ENCODE measurements at places on chromosomes 7 and 10.

DNA sequence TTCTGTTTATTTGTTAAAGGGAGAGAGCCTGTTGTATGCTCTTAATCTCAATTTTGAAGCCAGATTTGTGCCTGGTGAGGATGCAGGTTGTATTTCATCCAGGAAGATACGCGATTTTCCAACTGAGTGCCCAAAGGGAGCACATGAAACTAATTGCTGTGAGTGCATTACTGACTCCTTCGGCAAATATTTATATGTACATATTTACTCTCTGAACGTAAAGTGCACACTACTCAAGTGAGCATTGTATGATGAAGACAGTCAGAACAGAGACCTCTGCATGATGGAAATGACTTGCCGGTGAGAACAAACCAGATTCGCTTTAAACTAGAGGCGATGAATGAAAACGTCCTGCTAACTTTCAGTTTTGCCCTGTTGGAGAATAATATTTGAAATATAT, 130.1 kb downstream of the MALRD1 start:
- DNase-seq, result no peak

DNA sequence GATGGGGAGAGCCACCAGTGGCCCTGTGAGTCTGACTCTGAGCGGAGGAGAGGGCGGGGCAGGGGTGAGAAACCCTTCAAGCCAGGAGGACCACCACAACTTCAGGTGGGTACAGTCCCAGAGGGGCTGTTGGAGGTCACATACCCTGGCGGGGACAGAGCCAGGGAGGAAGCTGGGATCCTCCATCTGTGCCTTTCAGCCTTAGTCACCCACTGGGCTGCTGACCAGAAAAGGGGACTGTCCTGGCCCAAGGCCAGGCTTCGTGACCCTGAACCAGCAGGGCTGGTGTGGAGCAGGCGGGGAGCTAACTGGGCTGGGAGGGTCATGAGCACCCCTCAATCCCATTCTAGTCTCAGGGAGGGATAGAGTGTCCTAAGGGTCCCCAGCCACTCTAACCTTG, 1.5 kb upstream of the CALHM3 start:
- DNase-seq, result no peak

- DNase-seq, result no peak
Measured at GRCh38 chr7:29005829-29006228, 47.7 kb upstream of the TRIL start.

DNA sequence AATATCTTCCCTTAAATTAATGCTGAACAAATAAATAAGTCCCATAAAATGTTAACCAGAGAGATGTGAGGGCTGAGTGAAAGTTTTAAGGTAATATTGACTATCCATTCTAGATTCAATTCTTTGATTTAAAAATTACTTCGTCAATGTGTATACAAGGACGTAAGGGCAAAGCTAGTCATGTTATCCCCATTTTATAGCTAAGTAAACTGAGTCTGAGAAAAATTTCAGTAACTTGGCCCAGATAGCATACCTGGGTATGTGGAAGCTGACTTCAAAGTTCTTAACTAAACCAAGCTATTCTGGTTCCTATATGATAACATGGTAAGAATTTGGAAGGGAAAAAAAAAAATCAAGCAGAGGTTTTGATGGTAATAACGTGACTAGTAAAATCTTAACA, 72.4 kb downstream of the CADPS2 start:
- no peak for DNase-seq

DNA sequence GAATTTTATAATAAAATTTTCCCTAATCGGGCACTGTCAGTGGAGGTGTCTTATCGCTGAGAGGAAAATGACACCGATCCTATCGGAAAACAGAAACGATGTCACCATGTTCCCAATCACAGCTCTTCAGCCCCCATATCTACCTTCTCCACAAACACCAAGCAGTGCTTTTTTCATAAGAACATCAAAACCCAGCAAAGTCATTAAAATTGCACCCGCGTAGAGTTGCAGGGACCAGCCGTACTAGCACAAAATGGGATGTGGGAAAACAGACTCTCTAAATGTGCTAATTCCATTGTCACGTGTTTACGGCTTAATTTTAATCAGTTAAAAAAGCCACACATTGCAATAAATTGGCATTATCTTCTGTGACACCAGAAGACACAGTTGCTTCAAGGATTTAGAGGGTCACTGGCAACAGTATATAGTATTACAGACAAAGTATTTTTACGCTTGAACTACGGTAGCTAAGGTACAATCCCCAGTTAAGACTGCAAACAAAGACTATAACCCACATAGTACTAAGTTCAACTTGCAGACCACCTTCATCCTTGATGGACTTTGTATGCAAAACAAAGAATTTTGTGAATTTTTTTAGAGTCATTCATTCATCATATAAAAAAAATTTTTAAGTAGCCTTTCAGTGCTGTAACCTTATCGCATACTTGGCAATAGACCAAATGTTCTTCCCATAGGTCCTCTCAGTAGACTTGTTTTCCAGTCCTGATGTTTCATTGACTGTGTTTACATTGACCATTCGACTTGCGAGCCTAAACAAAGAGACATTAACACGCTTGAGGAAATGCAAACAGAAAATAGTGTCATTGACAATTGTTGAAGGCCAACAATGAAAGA, 116.0 kb downstream of the VTI1A start:
- DNase-seq, result no peak

DNA sequence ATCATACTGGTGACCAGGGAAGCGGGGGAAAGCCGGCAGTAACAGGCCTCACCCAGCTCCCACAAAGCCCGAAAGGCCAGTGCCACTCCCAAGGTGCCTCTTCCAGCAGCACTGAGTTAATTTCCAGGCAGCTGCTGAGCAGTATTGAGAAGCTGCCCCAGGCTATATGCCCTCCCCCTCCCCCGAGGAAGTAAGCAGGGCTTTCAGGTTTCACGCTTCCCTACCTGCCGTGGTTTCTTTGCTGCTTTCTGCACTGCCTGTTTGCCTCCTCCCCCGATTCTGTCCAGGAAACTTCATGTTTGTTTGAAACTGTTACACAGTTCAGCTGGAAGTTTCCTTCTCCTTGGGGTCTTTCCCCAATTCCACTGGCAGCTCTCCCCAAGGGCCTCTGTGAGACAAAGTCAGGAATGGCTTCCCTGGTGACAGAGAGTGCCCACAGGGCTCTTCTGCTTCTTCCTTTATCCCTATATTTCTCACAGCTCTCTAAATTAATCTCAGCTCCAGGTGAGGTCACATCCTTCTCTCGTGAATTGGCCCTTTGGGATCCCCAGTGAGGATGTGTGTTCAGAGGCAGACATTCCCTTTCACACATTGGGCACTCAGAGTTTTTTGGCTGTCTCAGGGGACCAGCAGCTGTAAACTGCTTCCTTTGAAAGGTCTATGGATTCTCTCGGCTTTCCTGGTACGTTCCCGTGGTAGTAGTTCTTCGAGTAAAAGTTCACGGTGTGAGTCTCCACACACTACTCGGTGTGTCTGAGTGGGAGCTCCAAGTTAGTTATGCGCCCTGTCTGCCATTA, 19.4 kb downstream of the C1GALT1 start:
- DNase-seq, result no peak

GRCh38 chr10:69048103-69048502, 39.8 kb upstream of the SRGN start:
- DNase-seq, result no peak

GRCh38 chr7:16804674-16805439, at the start of gene AGR2:
TSS of gene AGR2 (minus strand) at chr7:16804999. CDS start at chr7:16801796, 3,203 bp downstream.
- no peak for DNase-seq

GRCh38 chr10:23095966-23096801, 805 bp downstream of the MSRB2 start:
- no peak for DNase-seq

- no peak for DNase-seq
Measured at GRCh38 chr7:134900166-134900982, 85.9 kb upstream of the AGBL3 start.

DNA sequence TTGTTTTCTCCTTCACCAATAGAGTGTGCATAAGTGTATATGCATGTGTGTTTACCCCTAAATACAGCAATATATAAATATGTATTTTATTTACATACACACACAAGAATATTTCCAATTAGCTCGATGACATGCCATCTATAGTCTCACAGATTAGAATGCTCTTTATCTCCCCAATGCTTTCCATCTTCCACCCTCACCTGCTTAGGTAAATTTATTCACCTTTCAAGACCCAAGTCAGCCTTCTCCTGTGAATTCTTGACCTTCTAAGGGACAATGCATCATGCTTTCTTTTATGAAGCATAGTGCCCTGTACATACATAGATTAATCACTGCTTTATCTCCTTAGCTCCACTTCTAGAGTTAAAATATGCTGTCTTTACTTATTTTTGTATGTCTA, 49.7 kb downstream of the SEMA3A start:
- DNase-seq, result no peak

GRCh38 chr10:3808689-3809199, 23.7 kb upstream of the KLF6 start:
- DNase-seq, result no peak

- DNase-seq, result no peak
Measured at GRCh38 chr10:88330174-88330573, 252.9 kb downstream of the RNLS start.

DNA sequence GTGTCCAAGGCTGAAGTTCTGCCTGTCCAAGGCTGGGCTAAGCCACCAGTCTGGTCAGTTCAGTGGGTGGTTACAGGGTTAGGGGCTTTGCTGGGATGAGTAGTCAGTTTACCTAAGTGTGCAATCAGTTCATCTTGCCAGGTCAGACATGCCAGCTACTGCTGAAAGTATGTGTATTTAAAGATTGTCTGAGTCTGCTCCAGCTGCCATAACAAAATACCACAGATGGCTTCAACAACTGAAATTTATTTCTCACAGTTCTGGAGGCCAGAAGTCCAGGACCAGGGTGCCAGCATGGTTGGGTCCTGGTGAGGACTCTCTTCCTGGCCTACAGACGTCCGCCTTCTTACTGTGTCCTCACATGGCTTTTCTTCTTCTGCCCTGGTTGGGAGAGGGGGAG, 52.4 kb upstream of the TNS3 start:
- DNase-seq, result no peak

DNA sequence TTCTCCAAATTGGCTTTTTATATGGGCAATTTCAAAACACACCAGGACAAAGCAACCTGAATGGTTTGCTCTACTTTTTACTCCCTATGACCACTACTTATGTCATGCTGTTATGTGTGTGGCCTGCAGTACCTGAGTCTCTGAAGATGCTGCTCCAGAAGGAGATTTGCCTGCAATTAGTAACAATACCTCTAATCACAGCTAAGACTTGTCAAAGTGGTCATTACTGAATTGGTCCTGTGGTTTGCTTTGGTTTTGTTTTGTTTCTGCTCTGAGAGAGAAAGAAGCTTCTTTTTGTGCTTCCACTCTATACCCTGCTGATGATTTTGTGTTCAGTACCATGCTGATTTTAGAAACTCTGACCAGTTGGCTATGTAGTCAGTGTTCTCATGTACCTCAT, 25.5 kb downstream of the HGF start:
- DNase-seq, result no peak
